Stimulated activated CD8-positive, alpha-beta memory T cell treated with anti-CD3 and anti-CD28 coated beads, Interleukin-7, amount 100 ng/mL, for 1 hour (primary cell): ENCODE measurements at places on chromosomes 3 and 15.
A peak's percentile ranks its signal among the peaks of the same experiment; 100 is the strongest.

DNA sequence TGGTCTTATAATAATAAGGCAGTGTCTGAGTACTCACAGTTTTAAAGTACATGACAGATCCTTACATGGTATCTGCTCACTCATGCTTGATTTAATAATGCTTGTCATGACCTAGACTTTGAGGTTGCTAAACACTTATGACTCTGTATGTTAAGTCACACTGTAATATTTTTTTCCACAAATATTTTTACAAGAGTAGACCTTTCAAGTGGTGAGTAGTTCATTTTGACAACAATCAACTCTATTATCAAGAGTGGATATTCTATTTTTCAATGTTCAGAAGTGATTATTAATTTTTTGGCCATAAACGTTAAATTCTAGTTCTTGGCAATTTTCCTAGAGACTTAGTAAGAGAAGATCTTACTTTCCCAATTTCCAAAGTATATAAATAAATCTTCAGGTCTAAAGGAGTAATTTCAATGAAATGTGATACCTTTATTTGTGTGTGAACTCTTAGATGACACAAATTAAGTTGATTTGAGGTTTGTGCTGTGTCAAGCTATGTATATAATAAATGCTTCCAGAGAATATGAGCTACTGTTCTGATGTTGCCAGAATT is 104.5 kb downstream of the NLGN1 start:
- no peak for DNase-seq

- no peak for DNase-seq
Measured at GRCh38 chr3:71685686-71686085, 39.5 kb downstream of the EIF4E3 start.

- no peak for DNase-seq
Measured at GRCh38 chr3:14123308-14124222, 1.1 kb downstream of the CHCHD4 start.

GRCh38 chr15:31327669-31328427 is 1.2 kb downstream of the KLF13 start:
- DNase-seq: peak; percentile 55

- DNase-seq: no peak
Measured at GRCh38 chr15:62099094-62099601, 32.4 kb downstream of the C2CD4A start.

DNA sequence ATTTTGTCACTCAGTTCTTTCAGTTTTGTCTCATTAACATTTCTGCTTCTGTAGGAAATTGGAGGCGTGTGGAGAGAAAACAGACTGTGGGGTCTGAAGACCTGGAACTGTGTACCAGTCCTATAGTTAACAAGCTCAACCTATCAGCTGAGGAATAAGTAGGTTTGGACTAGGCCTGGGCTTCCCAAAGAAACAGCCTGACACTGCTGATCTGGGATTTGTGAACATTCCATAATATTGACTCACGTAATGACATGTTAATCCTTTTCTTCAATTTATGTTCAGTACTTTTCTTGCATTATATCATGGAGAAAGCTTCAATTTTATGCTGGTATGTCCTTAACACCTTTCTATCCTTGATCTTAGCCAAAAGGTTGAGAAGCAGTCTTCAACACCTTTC is 181.6 kb upstream of the RORA start:
- DNase-seq: no peak

DNA sequence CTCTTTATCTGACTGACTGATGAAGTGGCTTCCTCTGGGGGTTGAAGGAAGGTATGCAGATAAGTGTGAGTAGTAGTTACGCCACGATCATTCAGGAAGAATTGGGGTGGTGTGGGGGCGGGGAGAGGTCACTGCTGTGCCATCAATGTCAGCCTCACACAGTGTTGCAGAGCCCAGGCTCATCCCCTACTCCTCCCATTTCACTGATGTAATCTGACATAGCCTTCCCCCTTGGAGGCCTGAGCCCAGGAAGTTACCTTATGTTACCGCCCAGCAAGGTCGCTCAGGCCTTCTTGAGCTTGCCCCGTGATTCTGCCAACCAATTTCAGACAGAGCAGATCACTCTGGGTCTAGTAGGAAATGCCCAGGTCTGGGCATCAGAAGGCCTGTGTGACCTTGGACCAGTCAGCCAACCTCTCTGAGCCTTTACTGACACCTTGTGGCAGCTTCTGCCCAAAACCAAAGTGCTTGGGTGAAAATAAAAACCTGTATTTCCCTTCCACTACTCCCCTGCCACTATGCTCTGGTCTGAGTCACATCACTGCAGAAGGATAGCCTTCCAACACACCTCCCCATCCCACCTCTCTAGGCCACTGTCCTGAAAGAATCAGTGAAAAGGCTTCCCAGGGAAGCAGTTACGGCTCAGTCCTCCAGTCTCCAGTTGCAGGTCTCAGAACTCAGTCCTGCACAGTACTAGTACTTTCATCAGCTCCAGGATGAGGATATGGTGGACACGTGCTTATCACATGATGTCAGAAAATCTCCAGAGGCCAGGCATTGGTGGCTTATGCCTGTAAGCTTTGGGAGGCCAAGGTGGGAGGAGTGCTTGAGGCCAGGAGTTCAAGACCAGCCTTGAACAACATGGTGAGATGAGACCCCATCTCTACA is 28.1 kb upstream of the INSYN1 start:
- no peak for DNase-seq

DNA sequence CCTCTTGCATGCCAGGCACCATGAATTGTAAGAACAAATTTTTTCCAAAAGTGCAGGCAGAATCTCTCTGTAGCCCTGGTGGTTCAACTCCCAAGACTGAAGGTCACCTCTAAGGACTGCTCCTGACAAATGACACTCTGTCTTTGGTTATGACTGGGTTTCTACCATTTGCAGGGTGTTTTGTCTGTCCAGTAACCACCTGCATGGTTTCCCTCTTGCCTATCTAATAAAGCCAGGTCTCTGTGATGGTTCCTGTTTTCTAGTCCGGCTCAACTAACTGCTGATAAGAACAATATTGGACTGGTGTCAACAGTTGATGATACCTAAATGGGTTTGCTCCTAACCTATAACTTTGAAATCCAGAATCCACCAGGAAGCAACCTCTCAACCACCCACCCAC is 43.7 kb downstream of the ATP8B4 start:
- DNase-seq: no peak

GRCh38 chr3:168080499-168081170 is 15.1 kb downstream of the GOLIM4 start:
- DNase-seq: no peak

DNA sequence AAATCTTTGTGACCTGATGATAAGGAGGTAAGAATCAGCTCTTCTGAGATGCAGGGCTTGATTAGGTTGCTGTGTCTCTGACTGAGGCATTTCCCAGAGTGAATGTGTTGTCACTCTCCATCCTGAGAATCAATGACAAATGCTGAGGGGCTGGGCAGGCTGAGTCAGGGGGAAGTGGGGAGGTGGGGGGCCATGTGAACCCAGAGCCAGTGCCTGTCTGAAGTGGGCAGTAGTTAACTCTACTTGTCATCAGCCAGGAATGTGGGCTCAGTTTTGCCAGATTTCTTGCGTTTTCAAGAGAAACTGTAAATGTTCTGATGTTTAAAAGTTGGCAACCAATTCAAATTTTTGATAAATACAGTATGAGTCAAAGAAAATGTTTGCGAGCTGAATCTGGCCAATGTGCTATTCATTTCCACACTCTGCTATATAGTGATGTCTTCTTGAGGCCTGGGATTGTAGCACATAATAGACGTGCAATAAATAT is 3.1 kb upstream of the BNC1 start:
- DNase-seq: no peak

GRCh38 chr15:29756358-29757267 is 65.7 kb downstream of the TJP1 start:
- no peak for DNase-seq

- DNase-seq: no peak
Measured at GRCh38 chr3:123586968-123587367, 2.1 kb upstream of the HACD2 start.

GRCh38 chr15:26767169-26767670 is 5.6 kb downstream of the GABRB3 start:
- no peak for DNase-seq

GRCh38 chr3:190541560-190541959 is 27.7 kb downstream of the IL1RAP start:
- DNase-seq: no peak

- DNase-seq: no peak
Measured at GRCh38 chr3:36991147-36991546, 1.8 kb downstream of the EPM2AIP1 start.

- no peak for DNase-seq
Measured at GRCh38 chr3:116443191-116443661, 2.1 kb downstream of the LSAMP start.

DNA sequence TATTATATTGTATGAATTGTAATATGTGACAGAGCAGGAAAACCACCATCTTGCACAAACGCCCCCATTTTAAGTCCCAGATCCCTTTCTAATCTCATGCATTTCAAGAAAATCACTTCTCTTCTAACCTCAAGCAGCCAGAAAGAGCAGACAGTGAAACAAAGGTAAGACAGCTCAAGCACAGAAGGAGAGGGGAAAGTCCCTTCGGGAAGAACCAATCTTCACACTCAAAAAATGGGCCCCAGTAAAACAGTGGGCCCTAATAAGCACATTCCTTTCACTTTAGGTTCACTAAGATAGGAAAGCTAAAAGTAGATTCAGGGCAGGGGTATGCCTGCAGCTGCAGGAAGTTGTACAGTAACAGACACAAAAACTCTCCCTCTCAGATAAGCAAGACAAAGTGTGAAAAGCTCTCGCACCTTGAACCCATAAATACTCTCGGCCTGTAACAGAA is 1268.7 kb downstream of the SI start:
- DNase-seq: no peak

GRCh38 chr3:191005790-191006189 is 143.3 kb upstream of the GMNC start:
- no peak for DNase-seq
